ENCODE measurements at places on chromosomes 5 and 9.

DNA sequence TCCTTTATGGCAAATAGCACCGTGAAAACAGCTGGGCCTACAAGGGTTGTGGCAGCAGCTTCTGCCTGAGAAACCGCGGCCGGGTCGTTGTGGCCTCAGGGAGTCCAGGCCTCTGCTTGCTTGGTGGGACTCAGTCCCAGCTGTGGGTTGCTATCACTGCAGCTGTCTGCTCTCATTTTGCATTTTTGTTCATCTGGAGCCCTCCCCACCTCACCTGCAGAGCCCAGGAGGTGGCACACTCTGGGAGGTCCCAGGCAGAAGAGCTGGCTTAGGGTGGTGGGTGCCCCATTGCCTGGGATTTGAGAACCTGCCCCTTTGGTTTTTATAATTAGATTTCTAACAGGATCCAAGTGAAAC is 138.4 kb downstream of the GADD45G start:
- DNase-seq: peak; percentile 45

- DNase-seq: no peak
Observed at GRCh38 chr5:98064118-98064685, 709.3 kb upstream of the RGMB start.

DNA sequence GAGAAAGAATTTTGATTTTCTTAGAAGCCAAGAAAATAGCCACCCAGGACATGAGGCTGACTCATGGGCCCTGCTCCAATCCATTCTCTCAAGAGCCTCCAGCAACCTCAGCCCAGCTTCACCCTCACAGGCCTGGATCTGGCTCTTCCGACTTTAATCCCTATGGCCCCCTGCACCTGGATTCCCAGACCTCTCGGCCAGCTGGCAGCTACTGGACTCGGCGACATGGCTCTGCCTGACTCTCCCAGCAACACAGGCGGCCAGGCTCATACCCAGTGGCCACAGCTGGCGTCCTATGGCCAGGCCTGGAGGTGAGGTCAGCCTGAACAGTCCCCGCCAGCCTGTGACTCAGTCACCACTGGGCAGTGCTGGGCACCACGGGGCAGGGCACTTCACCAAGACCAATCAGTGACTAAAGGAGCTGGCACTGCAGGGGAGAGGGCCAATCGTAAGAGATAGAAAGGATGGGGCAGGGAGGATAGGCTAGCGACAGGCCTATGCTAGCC is 6.2 kb upstream of the PDLIM4 start:
- DNase-seq: peak; percentile 1

DNA sequence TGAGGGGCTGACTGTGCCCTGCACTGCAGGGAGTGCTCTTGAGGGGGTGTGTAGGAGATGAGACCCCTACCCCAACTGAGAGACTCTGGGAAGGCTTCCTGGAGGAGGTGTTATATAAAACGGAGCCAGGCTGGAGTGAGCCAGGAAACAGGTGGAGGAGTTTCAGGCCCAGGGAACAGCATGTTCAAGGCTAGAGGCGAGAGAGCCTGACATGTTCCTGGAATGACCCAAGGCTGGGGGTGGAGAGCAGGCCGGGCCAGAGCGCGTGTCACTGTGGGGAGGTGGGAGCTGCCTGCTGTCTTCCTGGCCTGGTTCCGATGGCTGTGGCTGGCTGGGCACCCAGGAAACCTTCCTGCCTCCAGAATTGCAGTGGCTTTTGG is 48.7 kb downstream of the RXRA start:
- no peak for DNase-seq

DNA sequence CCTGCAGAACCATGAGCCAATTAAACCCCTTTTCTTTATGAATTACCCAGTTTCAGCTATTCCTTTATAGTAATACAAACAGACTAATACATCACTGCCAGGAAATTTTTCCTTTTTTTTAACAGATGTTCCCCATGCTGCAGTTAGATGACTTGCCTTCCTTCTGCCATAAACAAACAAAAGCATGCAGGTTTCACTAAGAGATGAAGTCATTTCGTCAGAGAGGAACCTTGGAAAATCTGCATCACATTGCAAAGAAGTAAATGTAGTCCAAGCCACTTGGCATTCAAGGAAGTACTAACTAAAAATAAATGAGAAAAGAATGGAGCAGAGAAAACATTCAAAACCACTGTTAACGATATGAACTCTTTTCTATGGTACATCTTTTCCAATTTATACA is 194.1 kb upstream of the EFNA5 start:
- no peak for DNase-seq

- no peak for DNase-seq
Observed at GRCh38 chr5:158552241-158552640, 547.5 kb downstream of the EBF1 start.

GRCh38 chr9:2161661-2162060 is 146.5 kb downstream of the SMARCA2 start:
- no peak for DNase-seq

DNA sequence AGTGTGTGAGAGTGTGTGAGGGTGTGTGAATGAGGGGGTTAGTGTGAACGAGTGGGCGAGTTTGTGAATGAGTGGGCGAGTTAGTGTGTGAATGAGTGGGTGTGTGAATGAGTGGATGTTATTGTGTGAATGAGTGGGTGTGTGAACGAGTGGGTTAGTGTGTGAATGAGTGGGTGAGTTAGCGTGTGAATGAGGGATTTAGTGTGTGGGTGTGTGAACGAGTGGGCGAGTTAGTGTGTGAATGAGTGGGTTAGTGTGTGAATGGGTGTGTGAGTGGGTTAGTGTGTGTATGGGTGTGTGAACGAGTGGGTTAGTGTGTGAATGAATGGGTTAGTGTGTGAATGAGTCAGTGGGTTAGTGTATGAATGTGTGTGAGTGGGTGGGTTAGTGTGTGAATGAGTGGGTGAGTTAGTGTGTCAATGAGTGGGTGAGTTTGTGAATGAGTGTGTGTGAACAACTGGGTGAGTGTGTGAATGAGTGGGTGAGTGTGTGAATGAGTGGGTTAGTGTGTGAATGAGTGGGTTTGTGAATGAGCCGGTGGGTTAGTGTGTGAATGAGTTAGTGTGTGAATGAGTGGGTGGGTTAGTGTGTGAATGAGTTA is 37.5 kb downstream of the NKD2 start:
- DNase-seq: no peak

DNA sequence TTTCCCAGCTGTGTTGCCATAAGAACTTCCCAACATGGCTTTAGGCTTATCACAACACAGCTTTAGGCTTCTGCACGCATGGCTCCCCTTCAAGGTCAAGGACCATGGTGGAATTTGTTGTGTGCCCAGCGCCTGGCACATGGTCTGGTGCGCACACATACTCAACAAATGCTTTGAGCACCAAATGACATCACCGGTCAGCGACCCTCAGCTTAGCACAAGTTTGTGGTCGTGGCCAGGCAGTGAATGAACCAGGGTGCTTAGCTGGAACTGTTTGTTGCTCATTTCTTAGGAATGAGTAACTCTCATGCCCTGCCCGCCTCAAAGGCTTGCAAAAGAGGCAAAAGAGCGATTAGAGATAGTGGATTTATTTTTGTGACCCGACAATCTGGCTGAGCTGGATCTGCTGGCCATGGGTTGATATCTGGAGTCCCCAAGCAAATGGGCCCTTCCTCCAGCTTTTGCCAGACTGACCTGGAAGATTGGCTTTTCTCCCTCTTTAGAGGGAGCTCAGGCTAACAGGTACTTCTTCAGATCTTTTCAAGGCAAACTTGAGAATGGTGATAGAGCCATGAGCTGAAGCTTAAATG is 58.9 kb downstream of the DAP start:
- no peak for DNase-seq

- no peak for DNase-seq
Observed at GRCh38 chr5:173564106-173564505, 52.3 kb downstream of the BOD1 start.

DNA sequence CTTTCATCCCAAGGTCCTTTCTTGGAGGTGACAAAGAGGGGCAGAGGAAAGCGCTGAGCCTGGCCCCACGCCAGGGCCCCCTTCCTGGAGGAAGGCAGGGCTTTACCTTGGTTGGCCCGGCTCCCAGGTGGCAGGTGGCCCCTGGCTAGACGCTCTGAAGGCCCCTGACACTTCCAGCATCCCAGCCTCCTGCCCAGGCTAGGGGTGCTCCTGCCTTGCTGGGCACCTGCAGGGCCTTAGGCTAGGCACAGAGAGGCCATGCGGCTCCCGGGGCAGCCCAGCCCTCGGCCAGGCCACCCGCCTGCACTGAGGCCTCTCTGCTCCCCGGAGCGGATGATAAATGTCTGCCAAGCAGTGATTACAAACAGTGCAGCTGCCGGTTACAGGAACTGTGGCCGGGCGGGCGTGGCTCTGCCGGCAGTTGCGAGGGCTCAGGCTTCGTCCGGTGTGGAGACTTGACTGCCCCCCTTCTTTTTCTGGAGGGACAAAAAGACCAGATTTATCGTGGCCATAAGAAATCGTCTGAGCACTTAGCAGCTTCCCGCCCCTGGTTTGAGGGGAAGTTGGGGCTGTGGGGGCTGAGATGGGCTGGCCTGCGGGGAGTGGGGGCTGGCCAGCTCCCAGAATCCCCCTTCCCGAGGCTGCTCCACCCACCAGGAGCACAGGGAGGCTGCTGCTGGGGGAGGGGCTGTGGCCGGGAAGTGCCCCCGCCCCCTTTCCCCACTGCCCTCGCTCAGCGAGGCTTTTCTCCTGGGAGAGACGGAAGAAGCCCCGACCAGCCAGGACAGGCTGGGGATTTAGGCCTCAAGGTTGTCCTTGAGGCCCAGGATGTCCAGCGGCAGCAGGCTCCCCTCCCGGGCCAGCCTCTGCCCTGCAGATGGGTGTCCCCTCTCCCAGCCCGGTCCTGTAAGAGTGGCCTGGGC is 31.6 kb upstream of the UBAC1 start:
- peak; percentile 68 for DNase-seq

- DNase-seq: peak; percentile 21
Observed at GRCh38 chr5:83077662-83078261, 415 bp downstream of the XRCC4 start.

GRCh38 chr9:121648172-121648571 is 3.3 kb upstream of the DAB2IP start:
- no peak for DNase-seq

- peak; percentile 58 for DNase-seq
Observed at GRCh38 chr9:125785248-125785751, 38.1 kb downstream of the PBX3 start.

GRCh38 chr5:73095564-73096238 is 24.7 kb upstream of the TMEM171 start:
- DNase-seq: no peak

DNA sequence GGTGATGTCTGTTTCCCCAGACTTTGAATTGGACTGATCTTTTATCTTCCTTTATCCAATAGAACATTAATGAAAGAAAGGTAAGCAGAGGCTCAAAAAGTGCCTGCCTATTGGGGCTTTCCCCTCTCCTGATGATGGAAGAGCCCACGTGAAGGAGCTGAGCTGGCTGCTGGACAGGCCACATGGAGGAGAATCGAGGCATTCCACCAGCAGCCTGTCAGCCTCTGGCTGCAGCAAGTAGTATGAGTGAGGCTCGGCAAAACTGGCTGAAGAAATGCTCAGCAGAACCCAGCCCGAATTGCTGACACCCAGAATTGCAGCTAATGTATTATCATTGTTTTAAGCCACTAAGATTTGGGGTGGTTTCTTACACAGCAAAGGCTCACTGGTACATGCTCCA is 66.5 kb upstream of the STC2 start:
- no peak for DNase-seq

DNA sequence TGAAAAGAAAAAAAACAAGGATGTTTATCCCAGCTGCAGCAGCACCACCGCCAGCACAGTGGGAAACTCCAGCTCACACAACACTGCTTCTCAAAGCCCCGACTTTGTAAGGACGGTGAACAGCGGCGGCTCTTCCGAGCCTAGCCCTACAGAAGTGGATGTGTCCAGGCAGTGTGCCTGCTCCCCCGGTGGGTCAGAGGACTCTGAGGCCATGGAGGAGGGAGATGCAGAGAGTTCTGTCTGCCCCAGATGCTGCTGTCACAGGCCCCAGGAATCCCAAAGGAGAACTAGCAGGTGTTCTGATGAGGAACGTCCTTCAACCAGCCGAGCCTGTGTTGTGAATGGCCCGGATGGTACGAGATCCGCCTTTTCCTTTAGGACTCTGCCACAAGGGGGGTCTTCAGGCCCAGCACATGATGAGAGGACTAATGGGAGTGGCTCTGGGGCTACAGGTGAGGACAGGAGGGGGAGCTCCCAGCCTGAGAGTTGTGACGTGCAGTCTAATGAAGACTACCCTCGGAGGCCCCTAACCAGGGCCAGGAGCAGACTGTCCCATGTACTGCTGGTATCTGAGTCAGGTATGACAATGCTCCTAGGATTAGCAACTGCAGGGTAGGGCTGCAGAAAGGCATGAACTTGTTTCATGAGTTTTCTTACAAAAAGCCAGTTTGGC is 43.7 kb downstream of the FBXO38 start:
- DNase-seq: no peak

DNA sequence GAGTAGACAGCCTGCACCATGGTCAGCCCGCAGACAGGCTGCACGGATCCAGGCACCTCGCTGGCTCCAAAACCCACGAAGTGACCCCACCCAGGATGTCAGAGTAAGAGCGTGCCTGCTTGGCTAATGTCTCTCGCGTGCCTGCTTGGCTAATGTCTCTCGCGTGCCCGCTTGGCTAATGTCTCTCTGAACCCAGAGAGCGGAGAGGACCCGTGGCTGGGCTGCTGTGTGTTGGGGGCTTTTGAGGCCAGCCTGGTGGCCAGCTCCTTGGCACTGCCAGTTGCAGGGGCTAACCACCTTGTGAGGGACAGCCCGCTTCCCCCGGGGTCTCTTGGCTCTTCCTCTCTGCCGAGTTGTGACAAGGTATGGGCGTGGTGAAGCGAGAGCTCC is 8.9 kb upstream of the RXRA start:
- DNase-seq: no peak

GRCh38 chr5:156375895-156376495 is 49.0 kb downstream of the SGCD start:
- no peak for DNase-seq

GRCh38 chr5:177496727-177497291 is 595 bp downstream of the PDLIM7 start:
- DNase-seq: peak; percentile 44

GRCh38 chr5:1201327-1202025 is at the start of gene SLC6A19:
Gene SLC6A19, plus strand, starts transcription at chr5:1201595. Its CDS starts 56 bp downstream, at chr5:1201651.
- no peak for DNase-seq

DNA sequence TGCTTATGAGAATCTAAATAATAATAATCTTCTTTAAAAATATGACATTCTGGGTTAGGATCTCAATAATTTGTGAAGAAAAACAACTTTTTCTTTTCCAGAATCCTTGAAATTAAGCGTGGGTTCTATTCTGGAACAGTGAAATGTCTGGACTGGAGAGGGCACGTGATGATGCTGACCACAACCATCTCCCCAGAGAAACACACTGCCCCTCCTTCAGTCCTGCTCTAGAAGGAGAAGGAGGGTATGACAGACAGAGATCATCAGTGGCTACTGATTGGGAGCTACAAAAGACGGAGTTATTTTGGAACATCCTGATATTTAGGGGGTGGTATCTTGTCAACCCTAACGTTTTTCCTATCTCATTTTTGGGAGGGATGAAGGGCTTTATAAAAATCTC is 40.2 kb downstream of the MEF2C start:
- DNase-seq: no peak

GRCh38 chr5:117769877-117770276 is 1195.3 kb upstream of the SEMA6A start:
- DNase-seq: no peak

DNA sequence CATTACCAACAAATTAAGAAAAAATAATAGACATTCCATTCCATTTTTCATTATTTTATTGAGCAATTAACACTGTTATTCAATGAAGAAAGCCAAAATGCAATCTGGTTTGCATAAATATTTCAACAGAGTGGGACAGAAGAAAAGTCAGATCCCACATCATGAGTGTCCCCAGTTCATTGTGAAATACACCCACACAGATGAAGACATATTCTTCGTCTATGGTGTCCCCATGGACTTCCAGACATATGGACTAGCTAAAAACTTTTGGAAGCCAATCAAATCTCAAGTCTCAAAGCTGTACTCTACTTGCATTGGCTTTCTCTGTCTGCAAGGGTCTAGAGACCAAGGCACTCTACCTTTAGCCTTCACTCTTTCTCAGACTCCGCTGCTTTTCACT is 194.3 kb downstream of the SEMA5A start:
- DNase-seq: no peak

Measured in activated CD4-positive, alpha-beta T cell treated with anti-CD3 and anti-CD28 coated beads for 36 hours (primary cell).